NCI-H2171 (cell line): ENCODE measurements at places on chromosomes 4 and X.

- DNase-seq, result no peak
Observed at GRCh38 chr4:111028795-111029194, 405.9 kb upstream of the PITX2 start.

DNA sequence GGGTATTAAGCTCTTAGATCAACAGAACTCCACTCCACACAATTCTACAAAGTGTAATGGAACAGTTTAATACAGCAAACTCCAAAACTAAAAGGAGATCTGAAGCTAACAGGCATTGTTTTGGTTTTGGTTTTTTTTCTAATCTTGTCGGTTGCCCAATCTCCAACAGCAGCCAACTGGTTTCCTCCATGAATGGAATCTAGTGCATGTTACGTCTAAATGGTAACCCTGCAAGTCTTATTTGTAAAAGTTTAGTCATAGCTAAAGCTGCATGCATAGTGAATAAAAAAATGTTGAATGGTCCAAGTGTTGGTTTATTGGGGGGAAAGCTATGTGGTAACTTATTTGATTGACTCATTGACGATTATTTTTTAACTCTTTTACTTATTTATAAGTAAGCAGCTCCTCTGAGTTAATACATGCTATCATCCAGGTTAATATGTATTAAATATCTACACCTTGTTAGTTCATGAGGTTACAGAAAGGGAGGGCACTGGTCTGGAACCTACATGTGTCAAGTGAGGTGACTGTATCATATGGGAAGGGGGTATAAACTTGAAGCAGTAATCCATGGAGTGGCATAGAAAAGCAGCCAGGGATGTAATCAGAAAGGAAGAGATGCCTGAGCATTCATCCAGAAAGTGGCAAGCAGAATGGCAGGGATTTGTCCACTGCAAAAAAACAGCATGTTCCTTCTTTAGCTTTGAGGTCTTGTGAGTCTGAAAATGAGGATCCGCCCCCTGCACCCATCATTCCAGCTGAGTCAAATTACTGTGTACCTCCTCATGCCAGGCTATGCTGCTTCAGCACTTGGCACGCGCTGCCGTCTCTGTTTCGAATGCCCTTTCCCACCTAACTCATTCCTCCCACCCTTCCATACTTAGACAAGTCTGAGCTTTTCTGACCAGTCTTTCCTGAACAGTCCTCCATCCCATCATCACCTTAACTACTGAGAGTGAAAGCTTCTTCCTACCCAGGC lies 81.7 kb downstream of the PDGFC start:
- DNase-seq, result no peak

DNA sequence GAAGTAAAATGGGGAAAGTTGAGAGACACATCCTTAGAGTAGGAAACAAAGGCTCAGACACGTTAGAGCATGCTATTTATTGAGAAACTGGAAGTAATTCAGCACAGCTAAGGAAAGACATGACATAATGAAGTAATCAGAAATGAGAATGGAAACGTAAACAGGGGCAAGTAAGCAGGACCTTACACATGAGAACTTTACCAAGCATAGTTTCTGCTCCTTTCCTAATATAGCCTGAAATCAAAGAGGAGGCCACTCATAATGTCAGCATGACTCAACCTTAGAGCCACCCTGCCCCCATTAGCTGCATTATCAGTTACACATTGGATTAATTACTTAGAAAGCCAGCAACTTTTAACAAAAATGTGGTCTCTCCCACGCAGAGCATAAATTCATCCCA lies 558.3 kb upstream of the GRIA3 start:
- DNase-seq, result no peak

- no peak for DNase-seq
Observed at GRCh38 chr4:687048-687970, 1.6 kb downstream of the SLC49A3 start.

DNA sequence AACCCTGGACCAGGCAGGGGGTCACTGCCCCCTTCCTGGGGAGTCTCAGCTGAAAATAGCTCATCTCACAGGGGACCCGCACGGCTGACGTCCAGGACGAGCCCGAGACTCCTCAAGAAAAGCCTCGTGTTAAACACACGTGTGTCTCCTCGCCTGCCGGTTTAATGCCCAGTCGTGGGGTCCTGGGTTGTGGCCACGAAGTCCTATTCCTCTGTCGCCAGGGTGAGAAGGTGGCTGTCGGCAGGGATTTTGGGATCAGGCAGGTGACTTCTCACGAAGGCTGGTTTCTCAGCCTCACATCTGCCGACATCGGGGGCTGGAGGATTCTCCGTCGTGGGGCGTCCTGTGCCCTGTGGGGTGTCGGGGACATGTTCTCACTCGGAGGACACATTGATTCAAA lies 44.3 kb upstream of the PPP2R3B start:
- DNase-seq, result no peak

DNA sequence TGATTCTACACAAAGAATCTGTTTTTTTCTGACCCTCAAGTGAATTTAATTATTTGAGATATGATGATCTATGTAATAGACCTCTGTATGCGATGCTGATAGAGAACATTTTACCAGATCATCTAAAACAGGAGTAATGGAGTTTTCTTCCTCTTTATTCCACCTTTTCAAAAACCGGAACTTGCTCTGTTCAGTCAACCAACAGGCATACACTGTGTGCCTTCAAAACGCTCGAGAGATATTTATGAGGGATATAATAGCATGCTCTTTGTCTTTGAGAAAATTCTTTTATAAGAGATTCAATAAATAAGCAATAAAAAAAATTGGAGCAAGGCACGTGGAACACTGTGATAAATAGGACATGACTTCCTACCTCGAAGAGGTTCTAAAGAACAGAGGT lies 2.0 kb downstream of the NYX start:
- DNase-seq, result no peak
